CD4-positive, alpha-beta T cell treated with Interleukin-4 for 1 hour (primary cell): ENCODE measurements at places on chromosomes 13 and 19.

DNA sequence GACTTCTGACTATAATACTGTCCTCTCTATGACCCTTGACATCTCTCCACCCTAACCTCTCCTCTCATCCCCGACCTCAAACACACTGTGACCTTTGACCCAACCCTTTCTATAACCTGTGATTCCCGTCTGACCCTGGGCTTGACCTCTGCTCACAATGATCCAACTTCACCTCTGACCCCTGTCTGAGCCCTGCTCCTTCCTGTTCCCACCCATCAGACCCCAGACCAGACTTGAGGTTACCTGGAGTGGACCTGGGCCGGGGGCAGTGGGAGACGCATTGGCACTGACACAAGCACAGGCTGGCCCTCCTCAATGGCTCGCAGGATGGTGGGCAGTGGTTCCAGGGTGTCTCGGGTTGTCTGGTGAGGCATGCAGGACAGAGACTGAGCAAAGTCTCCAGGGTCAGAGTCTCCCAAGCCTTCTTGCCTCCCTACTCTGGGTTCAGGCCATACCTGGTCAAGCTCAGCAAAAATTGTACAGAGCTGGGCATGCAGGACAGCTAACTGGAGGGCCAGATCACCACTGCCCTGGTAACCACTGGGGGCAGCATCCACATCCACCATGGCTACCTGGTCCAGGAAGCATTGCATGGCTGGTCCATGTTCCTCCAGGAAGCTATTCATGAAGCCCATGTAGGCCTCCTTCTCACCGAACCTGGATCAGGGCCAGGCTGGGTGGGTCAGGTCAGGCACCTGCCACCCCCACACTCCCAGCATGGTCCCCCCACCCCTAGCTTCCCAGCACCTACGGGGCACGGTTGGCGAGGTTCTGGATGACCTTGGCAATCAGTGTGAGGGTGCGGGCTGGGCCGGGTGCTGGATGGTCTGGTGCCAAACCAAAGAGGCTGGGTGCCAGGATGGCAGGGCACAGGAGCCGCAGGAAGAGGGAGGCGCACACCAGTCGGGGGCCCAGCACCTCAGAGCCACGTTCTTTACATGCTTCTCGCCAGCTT is 4.4 kb upstream of the WIZ start:
- DNase-seq, result no peak

DNA sequence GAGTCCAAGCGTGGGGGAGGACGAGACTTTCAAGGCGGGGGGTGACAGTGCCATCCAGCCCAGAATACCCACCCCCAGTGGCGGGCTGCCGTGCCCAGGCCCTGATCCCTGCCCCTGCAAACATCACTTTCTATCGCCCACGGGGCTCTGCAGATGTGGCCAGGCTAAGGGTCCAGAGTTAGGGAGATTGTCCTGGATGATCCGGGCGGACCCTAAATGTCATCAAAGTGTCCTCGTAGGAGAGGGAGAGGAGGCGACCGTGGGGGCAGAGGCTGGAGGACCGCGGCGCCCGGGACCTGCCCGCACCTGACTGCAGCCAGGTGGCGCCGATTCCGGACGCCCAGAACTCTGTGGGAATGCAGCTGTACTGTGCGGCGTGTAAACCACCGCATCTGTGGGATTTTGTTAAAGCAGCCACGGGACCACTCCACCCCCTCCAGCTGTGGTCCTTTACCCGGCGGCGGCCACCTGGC is 32.4 kb downstream of the GJA3 start:
- peak; percentile 12 for DNase-seq

DNA sequence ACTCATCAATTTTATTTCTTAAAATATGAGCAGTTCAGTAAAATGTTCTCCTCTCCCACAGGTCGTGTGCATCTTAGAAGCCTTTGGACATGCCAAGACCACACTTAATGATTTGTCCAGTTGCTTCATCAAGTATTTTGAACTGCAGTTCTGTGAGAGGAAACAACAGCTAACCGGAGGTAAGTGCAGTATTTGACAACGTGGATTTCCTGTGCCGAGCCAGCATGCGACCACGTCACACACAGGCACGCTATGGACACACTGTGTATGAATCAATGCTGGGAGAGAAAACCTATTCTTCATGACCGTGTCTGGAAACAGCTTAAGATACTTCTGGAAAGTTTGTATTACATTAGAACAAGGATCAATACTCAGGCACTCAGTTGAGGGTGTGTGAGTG is 268.5 kb downstream of the MYO16 start:
- DNase-seq, result no peak

DNA sequence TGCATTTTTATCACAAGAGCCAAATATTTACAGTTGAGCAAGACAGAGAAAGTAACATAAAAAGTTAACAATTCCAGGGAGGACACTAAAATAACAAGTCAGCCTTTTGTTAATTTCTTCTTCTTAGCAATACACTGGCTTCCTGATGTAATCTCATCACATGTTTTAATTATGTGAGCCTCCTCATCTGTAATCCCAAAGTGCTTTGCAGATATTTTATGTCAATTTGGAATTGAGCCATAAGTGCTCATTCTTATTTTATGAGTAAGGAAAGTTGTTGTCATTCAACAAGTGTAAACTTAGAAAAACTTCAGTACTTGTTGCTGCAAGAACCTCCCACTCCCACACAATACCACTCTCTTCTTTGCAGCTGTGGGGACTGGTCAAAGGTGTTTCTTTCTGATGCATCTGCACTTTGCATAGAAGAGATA is 223.6 kb downstream of the GPC6 start:
- no peak for DNase-seq

- peak; percentile 5 for DNase-seq
These were observed 45.0 kb downstream of the LACC1 start for GRCh38 chr13:43924549-43925245.

- no peak for DNase-seq
These were observed 59.6 kb upstream of the ZDHHC20 start for GRCh38 chr13:21518617-21519144.

DNA sequence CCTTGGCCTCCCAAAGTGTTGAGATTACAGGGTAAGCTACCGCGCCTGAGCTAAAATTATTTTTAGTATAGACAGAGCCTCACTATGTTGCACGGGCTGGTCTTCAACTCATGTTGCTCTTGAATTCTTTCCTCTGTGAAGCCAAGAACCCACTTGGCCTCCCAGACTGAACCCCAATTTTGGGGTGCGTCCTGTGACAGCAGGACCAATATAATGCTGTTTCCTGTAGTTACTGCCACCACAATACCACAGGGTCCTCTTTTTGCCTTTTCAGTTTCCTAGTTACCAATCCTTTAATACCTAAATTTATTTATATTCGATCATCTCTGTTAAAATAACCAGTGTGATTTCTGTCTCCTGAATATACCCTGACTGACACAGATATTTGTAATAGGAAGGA is 32.9 kb downstream of the TSKS start:
- DNase-seq, result no peak

GRCh38 chr19:23802290-23802689 is 43.6 kb upstream of the ZNF681 start:
- no peak for DNase-seq

GRCh38 chr13:62537593-62537992 is 1121.9 kb upstream of the PCDH20 start:
- no peak for DNase-seq

DNA sequence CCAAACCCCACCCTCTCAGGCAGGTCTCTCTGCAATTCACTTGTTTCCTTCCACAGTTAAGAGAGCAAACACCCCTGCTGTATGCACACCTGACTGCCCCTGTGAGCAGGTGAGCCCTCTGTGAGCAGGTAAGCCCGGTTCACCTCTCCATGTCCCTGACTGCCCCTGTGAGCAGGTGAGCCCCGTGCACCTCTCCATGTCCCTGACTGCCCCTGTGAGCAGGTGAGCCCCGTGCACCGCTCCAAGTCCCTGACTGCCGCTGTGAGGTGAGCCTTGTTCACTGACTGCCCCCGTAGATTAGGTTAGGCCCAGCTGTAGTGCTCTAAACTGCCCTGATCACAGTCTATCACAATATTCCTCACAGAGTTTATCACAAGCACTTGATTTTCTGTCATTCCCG is 29.2 kb downstream of the TMTC4 start:
- DNase-seq, result no peak

DNA sequence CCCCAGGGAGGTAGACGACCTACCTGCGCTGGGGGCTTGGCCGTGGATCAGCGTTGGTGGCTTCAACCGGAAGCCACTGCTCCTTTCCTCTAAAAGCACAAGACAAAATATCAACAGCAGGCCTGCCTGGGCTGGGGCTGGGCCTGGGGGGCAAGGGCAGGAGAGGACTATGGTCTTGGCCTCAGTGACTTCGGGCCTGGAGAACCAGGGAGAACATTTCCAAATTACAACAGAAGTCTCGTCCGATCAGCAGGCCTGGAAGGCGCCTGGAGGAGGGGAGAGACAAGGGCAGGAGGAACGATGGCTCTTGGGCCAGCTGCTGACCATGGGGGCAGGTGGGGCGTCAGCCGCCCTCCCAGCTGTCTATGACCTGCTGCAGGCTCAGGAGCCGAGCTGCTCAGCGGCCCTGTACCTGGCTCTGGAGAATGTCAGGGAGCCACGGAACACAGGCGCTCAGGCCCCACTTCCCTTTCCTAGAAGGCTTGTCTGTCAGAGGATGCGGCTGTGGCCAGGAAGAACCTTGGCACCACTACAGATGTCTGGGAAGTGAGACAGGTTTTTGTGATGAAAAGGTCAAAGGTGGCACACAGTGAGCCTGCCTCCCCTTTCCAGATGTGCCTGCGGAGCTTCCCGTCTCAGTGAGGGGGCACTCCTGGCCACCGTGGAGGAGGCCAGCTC is 19.5 kb downstream of the CAPS start:
- no peak for DNase-seq

GRCh38 chr13:25675060-25675459 is 303.3 kb downstream of the ATP8A2 start:
- no peak for DNase-seq

- no peak for DNase-seq
These were observed 6.5 kb downstream of the DOT1L start for GRCh38 chr19:2170219-2170618.

- DNase-seq, result no peak
These were observed 4.3 kb upstream of the USF2 start for GRCh38 chr19:35264268-35265125.

- peak; percentile 71 for DNase-seq
These were observed 444.8 kb downstream of the FOXO1 start for GRCh38 chr13:40221460-40222201.

GRCh38 chr13:21929400-21929799 is 258.5 kb downstream of the FGF9 start:
- DNase-seq, result no peak

GRCh38 chr19:17512574-17512939 is 1.1 kb downstream of the PGLS start:
- no peak for DNase-seq

DNA sequence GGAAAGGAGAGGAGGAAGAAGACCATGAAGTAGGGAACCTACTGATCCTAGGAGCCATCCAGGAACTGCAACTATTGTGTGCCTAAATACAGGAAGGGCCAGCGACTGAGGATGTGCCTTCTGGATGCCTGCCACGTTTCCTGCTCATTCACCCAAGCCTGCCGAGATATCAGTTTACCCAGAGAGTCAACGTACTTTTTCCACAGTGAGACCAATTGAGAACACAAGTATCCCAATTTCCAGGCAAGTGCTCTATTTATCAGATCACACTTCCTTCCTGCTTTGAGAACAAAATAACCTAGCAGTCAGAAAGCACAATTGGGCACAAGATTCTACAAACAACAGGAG is 122.4 kb downstream of the AKAP11 start:
- DNase-seq, result no peak

DNA sequence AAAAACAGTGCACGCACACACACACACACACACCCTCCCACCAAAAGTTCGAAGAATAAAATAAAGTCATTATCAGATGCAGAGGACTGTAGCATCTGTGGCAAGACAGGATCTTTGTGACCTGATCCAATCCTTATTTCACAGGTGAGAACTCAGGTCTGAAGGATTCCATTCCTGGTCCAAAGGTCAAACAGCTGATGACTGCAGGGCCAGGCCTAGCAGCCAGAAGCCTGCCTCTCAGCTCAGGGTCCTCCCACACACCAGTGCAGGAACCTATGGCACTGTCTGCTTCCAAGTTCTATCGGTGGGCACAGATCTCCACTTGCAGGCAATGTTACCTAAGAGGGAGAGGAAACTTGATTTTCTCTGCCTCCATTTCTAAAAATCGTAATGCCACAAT is 57.5 kb downstream of the SERP2 start:
- no peak for DNase-seq

DNA sequence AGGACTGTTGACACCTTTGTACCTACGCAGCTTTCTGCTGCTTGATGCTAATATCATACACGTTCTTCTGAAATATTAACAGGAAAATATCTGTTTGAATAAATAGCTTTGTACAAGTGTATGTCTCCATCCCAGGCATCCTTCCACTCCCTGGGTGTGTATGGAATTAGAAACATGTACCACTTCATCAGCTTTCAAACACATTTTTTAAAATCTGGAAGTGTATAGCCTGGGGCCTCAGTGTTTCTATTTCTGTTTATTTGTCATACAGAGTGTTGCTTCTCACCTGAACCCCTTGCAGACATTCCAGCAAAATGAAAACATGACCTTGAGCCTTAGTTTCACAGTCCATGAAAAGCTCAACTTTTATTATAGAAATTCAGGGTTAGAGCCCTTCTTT is 168.6 kb downstream of the ITGBL1 start:
- DNase-seq, result no peak

GRCh38 chr13:35283856-35284255 is 192.6 kb downstream of the MAB21L1 start:
- DNase-seq, result no peak

DNA sequence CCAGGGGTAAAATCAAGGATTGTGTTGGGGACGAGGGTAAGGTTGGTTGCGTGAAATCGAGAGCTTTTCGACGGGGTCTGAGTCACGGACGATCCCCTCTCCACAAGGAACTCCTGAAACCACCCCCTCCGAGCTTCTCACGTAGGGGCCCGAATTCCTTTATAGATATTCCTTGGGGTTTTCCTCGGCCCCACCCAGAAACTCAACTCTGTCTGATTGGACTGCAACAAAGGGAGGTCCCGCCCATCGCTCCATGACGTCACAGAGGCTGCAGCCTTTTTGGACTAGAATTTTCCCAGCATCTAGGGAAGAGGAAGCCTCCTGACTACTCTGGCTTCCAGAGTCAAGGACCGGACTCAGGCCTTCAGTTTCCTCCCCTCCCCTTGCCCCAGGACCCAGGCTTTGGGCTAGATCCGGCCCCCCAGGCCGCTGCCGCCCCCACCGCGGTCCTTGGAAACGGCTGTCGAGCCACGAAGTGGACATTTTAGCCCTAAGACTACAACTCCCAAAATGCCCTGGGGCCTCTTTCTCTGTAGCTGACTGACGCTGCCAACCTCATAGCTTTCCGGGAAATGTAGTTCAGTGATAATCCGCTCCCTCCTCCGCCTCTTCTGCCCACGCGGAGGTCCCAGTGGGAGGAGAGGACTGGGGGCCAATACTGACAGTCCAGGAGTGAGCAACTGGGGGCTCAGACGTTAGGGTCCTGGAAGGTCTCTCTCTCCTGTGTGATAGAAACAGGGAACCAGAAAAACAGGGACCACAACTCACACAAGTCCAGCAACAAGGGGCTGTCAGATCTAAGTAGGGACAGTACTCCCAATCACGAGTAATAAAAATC is at the start of gene IZUMO1:
IZUMO1 (minus strand) TSS at position 172 of the 838 bp plus-strand sequence. CDS start 1,050 bp downstream, outside the sequence.
- peak; percentile 67 for DNase-seq
